EL (cell line): ENCODE measurements at places on chromosomes 5 and 9.

DNA sequence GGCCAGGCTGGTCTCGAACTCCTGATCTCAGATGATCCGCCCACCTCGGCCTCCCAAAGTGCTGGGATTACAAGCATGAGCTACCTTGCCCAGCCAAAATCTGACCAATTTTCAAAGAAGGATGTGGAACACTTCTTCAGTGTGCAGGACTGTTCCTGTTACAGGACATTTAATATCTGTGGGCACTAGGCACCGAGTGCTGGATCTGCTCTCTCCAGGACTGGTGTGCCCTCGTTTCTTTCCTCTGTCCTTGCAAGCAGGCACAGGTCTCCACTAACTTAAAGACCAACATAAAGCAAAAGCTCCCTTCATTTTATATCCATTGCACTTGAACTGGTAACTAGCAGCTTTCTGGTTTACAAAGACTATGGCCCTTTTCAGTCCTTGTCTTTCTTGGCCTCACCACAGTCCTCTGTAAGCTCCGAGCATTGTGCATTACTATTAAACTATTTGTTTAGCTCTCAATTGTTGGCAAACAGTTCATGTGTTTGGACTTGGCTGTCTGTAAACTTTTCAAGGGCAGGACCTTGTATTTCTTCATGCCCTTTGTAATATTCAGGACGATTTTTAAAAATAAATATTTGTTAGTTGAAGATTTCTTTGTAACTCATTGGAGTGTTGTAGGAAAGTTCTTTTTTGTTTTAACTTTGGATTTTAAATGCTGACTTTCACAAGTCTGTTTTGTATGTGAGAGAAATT, 37.3 kb downstream of the ARHGEF28 start:
- no peak for DNase-seq

GRCh38 chr5:68173007-68173406, 42.5 kb upstream of the PIK3R1 start:
- DNase-seq, result no peak

GRCh38 chr5:173648308-173648866, 31.9 kb upstream of the BOD1 start:
- no peak for DNase-seq

DNA sequence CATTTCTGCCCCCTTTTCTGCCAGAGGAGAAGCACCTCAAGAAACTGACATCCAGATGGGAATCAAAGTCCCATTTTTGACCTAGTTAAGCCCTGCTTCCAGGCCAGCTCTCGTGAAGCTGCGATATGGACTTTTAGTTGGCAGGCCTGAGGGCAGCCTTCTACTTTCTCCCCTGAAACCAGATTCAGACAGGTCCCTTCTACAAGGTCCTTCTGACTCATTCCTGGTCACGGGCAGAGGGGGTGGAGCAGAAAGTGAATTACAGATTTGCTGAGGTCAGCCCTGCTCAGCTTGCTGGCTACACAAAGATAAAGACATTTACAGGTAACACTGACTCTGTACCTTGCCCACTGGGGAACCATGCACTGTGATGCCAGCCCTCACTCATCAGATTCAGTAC, 52.8 kb upstream of the TUT7 start:
- peak; percentile 71 for DNase-seq

DNA sequence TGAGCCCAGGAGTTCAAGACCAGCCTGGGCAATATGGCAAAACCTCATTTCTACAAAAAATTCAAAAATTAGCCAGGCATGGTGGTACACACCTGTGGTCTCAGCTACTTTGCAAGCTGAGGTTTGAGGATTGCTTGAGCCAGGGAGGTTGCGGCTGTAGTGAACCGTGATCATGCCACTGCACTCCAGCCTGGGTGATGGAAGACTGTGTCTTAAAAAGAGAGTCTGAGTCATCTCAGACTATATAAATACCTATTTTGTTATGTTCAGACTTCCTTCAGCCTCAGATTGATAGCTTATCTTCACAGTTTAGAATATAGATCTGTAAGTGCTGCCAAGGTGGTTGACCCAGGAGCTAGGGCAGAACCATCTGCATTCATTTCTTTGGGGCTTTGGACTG, 1.6 kb upstream of the PAIP2 start:
- no peak for DNase-seq

DNA sequence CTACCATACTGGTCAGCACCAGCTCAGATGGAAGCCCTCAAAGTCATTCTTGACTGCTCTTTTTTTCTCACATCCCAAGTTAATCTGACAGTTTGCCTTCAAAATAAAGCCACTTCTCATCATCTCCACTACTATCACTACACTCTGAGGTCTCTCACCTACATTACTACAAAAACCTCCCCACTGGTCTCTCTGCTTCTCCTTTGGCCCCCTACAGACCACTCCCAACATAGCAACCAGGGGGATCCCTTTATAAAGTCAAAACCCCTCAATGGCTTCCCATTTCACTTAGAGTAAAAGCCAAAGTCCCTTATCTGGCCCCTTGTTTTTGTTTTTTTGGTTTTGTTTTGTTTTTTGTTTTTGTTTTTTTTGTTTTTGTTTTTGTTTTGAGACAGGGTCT, 4.6 kb downstream of the ARAP3 start:
- DNase-seq, result no peak

DNA sequence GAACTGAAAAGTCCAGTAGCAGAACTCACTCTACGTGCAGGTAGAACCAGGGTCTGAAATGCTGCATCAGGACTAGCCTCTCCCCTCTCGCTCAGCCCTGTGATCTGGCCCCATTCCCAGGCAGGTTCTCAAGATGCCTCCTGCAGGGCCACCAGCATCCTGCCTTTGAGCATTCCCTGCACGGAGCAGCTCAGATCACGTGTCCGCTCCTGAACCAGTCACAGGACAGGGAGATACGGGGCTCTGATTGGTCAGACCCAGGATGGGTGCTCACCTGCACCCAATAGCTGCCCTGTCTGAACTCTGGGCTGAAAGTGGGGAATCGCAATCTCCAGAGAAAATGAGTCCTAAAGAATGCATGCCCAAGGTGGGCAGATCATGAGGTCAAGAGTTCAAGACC, 50.8 kb downstream of the NEURL1B start:
- no peak for DNase-seq

GRCh38 chr9:129607027-129607387, 13.9 kb downstream of the C9orf50 start:
- DNase-seq, result no peak

- DNase-seq, result no peak
Measured at GRCh38 chr9:85377731-85378289, 363.9 kb downstream of the AGTPBP1 start.

DNA sequence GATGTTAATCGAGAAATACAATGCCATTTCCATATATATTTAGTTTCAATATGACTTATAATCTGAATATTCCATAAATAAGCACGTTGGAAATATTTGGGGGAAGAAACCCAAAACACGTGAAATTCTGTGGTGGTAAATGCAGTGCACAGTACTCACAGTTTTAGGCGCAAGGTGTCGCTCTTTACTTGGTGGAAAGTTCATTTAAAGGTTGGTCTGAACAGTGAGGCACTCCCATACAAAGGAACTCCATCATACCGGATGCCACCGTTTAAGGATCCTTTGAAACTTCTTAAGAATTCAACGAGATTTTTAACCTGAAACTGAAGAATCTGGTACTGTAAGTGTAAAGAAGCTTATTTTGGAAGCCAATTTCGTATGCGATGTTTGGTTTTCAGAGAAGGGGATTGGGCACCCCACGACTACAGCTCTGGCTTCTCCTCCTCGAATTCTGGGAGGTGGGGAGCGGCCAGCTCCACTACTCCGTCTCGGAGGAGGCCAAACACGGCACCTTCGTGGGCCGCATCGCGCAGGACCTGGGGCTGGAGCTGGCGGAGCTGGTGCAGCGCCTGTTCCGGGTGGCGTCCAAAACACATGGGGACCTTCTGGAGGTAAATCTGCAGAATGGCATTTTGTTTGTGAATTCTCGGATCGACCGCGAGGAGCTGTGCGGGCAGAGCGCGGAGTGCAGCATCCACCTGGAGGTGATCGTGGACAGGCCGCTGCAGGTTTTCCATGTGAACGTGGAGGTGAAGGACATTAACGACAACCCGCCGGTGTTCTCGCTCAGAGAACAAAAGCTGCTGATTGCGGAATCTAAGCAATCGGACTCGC, at the start of gene PCDHA11:
Gene PCDHA11 (plus strand): TSS at position 237 of the 834 bp plus-strand sequence. CDS start 147 bp downstream, at position 384.
- DNase-seq, result peak; percentile 7
